ENCODE measurements at places on chromosomes 3 and 15.

DNA sequence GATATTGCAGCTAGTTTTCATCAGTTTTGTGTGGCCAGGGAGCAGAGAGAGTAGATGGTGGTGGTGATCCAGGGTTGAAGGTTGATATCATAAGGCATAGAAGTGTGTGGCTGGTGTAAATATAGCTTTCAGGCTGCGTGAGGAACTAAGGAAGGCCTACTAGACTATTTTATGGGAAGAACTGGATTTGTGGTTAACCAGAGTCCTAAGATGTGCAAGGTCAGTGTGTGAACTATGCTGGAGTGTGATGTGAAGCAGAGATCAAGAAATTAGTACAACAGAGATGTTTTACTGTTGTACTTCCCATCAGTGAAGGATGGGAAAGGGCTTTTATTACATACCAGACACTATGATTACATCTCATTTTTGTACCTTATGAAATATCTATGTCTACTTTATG lies 41.5 kb downstream of the MAPK6 start:
- no peak for DNase-seq

GRCh38 chr15:77195586-77195985 lies 124.7 kb upstream of the TSPAN3 start:
- no peak for DNase-seq

- no peak for DNase-seq
Measured at GRCh38 chr15:39270934-39271333, 309.9 kb upstream of the THBS1 start.

DNA sequence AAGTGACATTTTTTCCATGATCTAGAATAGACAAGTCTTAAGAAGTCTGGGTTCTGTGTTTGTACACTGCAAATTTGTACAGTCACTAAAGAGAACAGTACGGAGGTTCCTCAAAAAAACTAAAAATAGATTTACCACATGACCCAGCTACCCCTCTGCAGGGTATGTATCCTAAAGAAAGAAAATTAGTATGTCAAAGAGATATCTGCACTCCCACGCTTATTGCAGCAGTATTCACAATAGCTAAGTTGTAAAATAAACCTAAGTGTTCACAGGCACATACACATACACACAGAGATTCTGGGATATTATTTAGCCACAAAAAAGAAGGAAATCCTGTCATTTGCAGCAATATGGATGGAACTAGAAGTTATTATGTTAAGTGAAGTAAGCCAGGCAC lies 120.4 kb downstream of the ZIC1 start:
- DNase-seq: no peak

DNA sequence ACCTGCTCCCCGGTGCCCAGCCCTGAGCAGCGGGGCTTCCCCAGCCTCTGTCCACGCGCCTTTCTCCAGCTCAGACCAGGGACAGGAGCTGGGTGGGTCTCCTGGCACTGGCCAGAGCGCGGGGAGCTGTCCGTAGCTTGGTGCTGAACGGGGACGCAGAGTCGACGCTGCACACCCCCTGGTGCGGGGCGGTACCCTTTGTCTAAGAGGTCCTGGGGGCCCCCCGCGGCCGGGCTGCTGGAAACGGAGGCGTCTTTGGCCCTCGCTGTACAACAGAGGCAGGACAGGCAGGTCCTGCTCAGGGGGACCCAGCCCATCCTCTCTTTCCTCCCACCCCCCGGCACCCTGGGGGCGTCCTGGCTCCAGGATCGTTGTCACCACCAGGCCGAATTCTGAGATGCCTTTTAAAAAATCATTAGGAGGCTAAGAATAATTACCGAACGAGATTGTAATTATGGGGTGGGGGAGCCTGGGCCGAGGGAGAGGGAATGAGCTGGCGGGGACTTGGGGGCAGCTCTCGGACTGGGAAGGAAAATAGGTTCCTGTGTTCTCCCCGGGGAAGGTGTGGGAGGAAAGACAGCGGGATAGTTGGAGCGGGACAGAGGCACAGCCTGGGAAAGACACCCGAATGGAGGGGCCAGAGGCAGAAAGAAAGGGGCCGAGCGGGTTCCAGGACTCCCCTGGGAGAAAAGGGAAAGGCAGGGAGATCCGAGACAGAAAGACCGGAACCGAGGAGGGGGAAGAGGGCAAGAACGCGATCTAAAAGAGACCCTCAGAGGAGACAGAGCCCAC lies 4.1 kb upstream of the SKOR1 start:
- no peak for DNase-seq

GRCh38 chr15:82165948-82166376 lies 96.6 kb downstream of the EFL1 start:
- no peak for DNase-seq

GRCh38 chr3:111956995-111957734 lies 21.7 kb upstream of the ABHD10 start:
- no peak for DNase-seq

GRCh38 chr3:104297617-104298016 lies 1069.1 kb upstream of the ALCAM start:
- no peak for DNase-seq

GRCh38 chr15:53115563-53115962 lies 325.4 kb upstream of the ONECUT1 start:
- DNase-seq: no peak

DNA sequence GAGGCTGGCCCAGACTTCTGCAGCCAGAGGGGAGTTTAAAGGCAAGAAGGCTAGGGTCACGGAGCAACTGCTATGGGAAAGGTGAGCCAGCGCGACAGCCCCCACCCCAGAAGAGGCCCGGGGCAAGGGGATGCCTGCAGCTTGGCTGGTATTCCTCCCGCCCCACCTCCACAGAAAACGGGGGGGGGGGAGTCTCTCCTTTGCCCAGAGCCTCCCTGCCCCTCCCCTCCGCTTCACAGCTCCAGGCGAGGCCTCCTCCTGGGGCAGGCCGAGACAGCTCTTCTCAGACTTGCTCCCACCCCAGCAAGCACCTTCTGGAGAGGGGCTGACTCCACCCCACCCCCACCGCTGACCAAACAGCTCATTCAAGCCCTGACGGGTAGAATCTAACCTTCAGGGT lies 13.4 kb downstream of the ANP32A start:
- DNase-seq: no peak

- no peak for DNase-seq
Measured at GRCh38 chr3:134341389-134341788, 32.9 kb downstream of the AMOTL2 start.

GRCh38 chr3:100150473-100150872 lies 36.2 kb upstream of the FILIP1L start:
- no peak for DNase-seq

GRCh38 chr3:50523279-50523811 lies 19.9 kb upstream of the CACNA2D2 start:
- no peak for DNase-seq

DNA sequence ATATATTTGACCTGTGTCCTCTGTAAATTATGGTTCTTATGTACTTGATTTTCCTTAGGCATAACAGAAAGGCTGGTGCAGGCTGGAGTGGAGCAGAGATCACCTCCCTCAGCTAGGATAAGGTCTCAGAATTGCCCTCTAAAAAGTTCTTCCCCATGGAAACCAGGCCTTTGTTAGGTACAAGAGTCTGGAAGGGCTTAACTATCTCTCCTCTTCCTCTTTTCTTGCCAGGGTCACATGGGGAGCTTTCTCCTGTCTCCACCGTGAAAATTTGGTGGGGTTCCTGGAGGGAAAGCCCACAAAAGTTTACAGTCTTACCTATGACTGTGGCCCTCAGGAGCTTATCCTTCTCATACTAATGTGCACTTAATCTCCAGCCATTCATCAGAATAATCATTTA lies 633.2 kb downstream of the MCTP2 start:
- DNase-seq: no peak

- DNase-seq: no peak
Measured at GRCh38 chr3:177468331-177468730, 271.0 kb upstream of the TBL1XR1 start.

- no peak for DNase-seq
Measured at GRCh38 chr15:70361891-70362290, 264.2 kb upstream of the TLE3 start.

GRCh38 chr3:2823031-2823430 lies 287.1 kb downstream of the IL5RA start:
- no peak for DNase-seq

- DNase-seq: no peak
Measured at GRCh38 chr15:71129669-71130068, 14.4 kb downstream of the THSD4 start.

DNA sequence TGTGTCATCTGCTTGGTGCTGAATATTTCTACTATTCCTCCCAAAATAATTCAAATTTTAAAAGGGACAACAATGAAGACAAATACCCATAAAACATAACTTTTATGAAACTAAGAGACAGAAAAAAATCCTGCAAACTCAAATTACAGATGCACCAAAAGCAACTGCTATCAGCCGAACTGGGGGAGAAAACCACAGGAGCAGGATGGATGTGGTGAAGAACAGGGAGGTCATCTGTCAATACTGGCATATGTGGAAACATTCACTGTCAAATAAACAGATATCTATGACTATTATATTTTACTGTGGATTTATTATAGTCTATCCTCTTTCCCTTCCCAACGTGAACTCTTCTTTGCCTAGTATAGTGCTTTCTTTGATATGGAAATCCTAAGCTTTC lies 53.3 kb upstream of the CPOX start:
- no peak for DNase-seq

- no peak for DNase-seq
Measured at GRCh38 chr3:132232231-132232792, 84.9 kb upstream of the ACP3 start.

GRCh38 chr15:26873846-26874245 lies 7.0 kb downstream of the GABRA5 start:
- DNase-seq: no peak

- no peak for DNase-seq
Measured at GRCh38 chr3:192993411-192993810, 75.8 kb upstream of the MB21D2 start.

All from stimulated activated CD4-positive, alpha-beta T cell treated with anti-CD3 and anti-CD28 coated beads, Interleukin-1b, Interleukin-23, amount 100 ng/mL, for 4 hours (primary cell).